ENCODE measurements at places on chromosomes 11 and 22.

GRCh38 chr11:1085440-1086170 is 10.9 kb downstream of the MUC2 start:
- no peak for ATAC-seq

DNA sequence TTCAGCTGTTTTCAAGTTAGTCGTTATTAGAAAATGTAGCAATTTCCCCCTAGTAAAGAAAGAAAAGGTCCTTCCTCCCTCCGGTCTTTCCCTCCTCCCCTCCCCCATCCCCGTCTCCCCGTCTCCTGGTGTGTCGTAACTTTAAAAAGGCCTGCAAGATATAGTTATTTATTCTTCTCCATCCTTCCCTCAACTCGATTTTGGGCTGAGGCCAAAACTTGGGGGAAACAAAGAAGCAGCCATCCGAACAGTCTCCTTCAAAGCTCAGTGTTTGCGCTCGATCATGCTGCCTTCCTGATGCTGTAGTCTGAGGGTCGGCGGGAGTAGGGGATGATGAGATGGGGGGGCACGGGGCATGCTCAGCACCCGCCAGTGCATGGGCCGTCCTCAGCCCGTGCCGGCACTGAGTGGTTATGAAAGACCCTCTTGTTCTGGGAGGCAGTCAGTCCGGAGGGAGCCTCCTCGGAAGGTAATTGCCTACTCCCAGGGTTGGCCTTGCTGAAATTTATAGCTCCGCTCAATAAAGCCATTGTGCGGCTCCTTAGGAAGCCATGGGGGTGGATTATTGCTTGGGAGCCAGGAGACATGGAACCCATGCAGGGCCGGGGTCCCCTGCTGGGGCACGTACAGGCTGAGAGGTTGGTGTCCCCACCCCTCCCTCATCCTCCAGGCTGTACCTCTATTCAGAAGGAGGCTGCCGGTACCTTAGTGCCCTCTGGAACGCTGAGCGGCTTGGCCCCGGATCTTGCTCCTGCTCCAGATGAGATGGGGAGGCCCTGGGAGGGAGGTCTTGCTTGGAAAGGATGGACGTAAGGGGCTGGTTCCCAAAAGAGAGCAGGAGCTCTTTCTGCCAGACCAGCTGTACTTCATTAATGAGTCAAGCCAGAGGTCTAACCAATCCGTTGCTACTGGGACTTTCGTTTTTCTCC is 212.7 kb upstream of the CADM1 start:
- ATAC-seq, result peak; percentile 52

GRCh38 chr11:77457340-77457739 is 16.6 kb downstream of the PAK1 start:
- no peak for ATAC-seq

GRCh38 chr11:94400457-94400838 is 771 bp downstream of the GPR83 start:
- no peak for ATAC-seq

- no peak for ATAC-seq
Observed at GRCh38 chr11:126891556-126892217, 108.9 kb downstream of the KIRREL3 start.

DNA sequence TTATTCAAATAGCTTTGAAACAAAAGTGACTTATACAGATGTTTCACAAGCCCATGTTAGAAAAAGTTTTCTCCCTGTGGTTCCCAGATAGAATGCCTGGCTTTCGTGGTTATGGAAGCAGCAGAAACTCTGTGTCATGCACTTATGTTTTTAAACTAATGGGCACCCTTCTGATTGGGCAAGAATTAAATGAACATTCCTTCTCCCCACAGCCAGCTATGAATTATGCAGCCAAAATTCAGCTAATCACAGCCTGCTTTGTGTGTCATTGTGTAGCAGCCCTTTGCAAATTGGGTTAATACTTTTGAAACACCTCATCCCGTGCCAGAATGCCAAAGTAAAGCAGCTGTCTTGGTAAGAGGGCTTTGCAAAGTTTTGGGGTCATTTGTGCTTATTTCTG is 46.9 kb downstream of the PANX1 start:
- no peak for ATAC-seq

All from motor neuron (in vitro differentiated cells).